ENCODE measurements at places on chromosomes 6 and 20.

- DNase-seq, result no peak
Measured at GRCh38 chr20:19750907-19751636, 7.0 kb upstream of the RIN2 start.

GRCh38 chr20:49824206-49824605, 11.6 kb downstream of the SLC9A8 start:
- DNase-seq, result no peak

GRCh38 chr6:110645685-110646418, 169.4 kb downstream of the CDK19 start:
- no peak for DNase-seq

DNA sequence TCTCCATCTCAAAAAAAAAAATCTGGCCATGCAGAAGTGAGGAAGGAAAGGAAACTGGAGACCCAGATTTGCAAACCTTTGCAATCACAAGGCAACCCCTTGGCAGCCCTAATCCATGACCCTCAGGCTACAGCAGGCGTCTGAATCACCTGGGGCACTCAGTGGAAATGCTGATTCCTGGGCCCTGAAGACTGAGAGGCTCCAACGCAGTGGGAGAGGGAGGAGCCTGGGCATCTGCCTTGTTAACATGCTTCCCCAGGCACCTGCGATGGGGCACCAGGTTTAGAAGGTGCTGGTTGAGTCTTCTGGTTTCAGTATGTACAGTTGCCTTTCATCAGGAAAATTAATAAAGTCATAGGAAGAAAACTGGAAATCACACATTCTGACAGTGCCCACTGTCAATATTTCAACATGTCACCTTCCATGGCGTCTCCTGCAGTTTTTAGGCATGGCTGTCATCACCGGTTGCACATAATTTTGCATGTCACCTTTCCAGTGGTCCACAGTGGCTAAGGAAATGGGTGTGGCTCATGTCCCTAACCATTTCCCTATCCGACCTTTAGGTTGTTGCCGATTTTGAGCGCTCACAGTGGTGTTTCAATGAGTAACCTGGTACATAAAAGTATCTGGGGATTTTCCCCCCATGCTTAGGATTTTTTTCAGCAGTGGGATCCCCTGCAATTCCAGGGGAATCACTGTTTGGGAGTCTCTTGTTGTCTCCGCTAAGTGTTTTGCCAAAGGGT, 56.9 kb downstream of the PREX1 start:
- DNase-seq, result no peak

- no peak for DNase-seq
Measured at GRCh38 chr6:148565321-148565926, 181.4 kb upstream of the UST start.

DNA sequence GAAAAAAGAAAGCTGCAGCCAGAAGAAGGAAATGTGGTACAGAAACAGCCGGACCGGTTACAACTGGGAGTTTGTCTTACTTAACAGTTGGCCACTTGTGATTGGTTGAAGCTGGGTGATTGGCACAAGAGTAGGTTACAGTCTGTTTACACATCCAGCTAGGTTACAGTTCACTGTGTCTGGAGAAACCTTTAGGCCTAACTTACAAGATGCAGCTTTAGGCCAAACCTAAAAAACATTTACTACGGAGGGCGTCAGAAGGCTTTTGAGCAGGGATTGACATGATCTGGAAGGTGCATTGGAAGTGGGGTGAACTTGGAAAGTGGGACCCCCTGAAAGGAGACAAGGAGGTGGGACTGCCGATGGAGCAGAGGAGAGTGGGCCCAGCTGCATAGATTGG, 122.3 kb downstream of the BANF2 start:
- DNase-seq, result no peak

DNA sequence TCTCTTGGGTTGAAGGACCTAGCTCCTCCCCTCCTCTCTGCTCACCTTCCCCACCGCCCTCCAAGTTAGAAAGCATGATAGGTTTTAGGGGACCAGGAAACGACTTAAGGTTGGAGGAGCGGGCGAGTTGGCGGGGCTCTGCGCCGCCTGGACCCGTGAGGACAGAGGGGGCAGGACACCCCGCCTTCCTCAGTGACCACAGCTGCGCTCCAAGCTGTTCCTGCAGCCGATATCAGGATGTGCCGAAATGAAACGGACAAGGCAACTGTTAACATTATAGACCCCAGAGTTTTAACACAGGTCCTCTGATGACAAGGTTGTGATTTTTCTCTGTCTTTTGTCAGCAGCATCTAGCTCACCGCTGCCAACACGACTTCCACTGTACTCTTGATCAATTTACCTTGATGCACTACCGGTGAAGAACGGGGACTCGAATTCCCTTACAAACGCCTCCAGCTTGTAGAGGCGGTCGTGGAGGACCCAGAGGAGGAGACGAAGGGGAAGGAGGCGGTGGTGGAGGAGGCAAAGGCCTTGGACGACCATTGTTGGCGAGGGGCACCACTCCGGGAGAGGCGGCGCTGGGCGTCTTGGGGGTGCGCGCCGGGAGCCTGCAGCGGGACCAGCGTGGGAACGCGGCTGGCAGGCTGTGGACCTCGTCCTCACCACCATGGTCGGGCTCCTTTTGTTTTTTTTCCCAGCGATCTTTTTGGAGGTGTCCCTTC, at the start of gene GRM1:
Gene GRM1 (plus strand): TSS at position 212 of the 722 bp plus-strand sequence. CDS start 456 bp downstream, at position 668.
- no peak for DNase-seq

DNA sequence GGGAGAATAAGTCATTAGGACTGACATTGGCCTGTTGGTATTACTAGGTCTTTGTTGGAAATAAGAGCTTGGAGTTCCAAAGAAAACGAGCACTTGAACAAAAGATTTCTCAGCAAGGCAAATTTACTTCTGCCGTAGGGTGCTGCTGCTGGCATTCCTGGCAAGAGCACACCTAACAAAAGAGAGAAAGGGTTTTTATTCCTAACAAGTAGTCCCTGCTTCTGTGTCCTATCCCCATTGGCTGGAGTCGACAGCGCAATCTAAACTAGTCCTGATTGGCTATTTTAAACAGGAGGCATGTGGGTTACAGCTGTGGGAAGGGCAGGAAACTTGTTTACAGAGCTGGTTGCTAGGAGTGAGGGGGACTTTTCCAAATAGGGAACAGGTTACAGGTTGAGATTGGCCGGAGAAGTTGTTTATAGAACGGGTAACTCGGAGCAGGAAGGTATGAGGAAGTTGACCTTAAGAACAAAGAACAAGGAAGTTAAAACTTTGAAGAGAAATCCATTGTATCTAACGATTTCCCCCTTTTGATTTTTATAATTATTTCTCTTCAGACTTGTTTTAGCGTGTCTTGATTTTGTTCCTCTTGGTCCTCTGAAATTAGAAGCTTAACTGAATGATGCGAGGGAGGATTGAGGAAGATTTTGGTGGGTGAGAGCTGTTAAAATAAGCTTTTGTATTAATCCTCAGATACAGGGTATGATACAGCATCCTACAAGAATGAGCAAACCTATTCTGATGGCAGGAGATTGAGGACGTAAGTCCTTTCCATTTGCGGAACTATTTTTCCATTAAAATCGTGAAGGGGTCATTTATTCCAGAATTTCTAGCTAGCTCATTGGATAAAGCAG, 3.4 kb upstream of the ZNFX1 start:
- DNase-seq, result no peak

DNA sequence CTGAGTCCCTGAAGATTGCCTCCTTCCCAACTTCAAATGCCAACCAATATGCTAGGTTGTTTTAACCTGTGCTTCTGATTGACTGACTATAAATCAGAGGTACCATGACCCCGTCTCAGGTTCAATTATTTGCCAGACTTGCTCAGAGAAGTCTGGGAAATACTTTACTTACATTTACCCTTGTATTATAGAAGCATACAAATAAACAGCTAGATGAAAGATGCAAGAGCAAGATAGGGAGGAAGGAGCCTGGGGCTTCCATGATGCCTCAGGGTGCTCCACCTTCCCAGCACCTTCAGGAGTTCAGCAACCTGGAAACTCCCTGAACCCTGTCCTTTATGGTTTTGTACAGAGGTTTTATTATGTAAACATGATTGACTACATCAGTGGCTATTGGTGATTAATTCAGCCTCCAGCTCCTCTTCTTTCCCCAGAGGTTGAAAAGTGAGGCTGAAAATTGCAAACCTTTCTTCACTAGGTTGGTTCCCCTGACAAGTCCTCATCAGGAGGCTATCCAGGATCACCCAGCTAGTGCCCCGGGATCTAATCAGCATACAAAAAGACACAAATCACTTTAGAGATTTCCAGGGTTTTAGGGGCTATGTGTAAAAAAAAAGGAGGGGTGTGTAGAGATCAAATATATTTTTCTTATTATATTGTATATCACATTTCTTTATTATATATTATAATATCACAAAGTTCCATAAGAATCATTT, 547.7 kb downstream of the EPM2A start:
- DNase-seq, result no peak

- no peak for DNase-seq
Measured at GRCh38 chr20:56932575-56933330, 303.6 kb downstream of the TFAP2C start.

DNA sequence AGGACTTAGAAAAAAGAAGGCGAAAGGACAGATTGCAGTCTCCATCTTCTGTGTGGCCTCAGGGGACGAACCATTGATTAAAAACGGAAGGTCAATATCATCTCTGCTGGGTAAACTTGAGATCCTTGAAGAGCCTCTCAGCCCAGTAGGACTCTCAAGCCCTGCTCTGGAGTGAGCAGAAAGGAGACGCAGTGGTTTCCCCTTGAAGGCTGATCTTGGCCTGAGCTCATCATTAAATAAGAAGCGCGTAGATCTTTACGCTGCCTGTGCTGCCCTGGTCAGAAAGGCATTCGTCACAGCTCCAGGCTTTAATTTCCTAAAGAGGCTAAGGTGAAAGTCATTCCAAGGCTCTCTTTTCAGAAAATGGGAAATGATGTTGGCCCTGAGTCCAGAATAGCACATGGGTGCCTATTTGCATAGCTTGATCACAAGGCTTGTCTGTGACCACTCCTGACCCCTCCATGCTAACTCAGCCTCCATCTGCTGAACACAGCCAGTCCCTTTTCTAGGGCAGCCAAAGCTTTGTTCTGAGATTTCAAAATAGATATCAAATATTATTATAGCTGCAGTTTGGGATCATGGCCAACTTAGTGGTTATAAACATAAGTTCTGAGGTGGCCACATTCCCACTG, 29.3 kb upstream of the XRN2 start:
- no peak for DNase-seq

GRCh38 chr6:125188594-125189203, 35.1 kb downstream of the TPD52L1 start:
- no peak for DNase-seq

DNA sequence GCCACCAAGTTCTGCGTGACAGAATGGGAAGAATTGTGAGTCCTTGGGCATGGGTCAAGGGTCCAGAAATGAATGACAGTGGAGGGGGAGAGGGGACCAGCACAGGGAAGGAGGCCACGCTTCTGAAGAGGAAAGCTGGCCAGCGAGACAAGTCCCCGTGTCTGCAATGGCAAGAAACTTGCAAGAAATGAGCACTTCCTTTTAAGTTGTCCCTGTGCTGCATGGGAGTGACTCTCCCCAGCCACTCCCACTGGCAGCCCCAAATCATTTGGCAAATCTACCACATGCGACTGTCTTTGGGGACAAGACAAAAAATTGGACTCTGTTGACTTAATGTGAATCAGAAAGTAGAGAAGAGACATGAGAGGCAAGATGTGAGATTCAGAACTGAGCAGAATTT, 242.2 kb upstream of the RREB1 start:
- DNase-seq, result no peak
